ENCODE measurements at places on chromosomes 2 and 18.

DNA sequence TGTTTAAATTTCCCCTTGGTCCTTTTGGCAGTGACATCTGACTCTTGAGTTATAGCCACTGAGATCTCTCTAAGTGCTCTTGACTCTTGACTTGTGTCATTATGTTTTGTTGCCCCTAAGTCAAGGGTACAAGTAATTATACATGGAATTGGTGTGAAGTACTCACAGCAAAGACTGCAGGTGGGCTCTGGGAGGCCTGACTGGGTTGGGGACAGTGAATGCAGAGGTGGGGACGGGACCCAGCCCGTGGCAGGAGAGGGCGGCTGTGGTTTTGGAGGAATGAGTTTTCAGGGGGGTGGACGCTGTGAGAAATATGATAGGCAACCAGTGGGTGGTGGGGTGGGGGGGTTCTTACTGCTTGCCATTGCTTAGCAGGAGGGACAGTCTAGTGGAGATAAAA is 97.8 kb downstream of the NCK2 start:
- no peak for DNase-seq

GRCh38 chr2:241514986-241515737 is 6.8 kb upstream of the STK25 start:
- DNase-seq: no peak

DNA sequence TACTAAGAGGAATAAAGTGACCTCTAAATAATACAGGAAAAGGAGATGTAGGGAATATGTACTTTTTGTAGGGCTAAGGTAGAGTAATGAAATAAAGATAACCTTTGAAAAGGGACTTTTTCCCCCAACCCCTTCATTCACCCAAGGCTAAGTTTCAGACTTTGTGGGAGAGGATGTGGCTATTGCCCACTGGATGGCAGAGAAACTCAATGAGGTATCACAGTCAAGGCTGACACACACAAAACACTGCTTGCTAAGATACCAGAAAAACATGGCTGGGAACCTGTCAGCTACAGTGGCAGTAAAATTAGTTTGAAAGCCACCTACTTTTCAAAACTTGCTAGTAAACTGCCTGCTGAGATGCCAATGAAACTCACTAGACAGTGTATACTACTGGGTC is 158.8 kb upstream of the WDSUB1 start:
- no peak for DNase-seq

DNA sequence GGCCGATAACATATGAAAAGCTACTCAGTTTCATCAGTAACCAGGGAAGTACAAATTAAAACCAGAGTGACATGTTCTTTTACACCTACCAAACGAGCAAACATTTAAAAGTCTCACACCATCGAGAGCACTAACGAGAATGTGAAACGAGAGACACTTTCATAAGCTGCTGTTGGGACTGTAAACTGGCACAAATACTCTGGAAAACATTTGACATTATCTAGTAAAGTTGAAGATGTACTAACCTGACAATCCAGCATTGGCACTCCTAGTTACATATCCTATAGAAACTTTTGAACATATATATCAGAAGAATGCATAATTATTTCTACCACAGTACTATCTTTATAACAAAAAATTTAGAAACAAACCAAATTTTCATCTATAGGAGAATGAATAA is 28.1 kb downstream of the NBAS start:
- no peak for DNase-seq

- no peak for DNase-seq
These were observed 26.3 kb upstream of the YWHAQ start for GRCh38 chr2:9657083-9657482.

GRCh38 chr2:10904455-10904854 is 7.3 kb upstream of the KCNF1 start:
- DNase-seq: no peak

- no peak for DNase-seq
These were observed 2.7 kb upstream of the ACTR3 start for GRCh38 chr2:113887009-113887792.

GRCh38 chr2:2926858-2927175 is 450.8 kb downstream of the EIPR1 start:
- DNase-seq: no peak

GRCh38 chr2:217096474-217097225 is 236.8 kb upstream of the TNP1 start:
- DNase-seq: no peak

DNA sequence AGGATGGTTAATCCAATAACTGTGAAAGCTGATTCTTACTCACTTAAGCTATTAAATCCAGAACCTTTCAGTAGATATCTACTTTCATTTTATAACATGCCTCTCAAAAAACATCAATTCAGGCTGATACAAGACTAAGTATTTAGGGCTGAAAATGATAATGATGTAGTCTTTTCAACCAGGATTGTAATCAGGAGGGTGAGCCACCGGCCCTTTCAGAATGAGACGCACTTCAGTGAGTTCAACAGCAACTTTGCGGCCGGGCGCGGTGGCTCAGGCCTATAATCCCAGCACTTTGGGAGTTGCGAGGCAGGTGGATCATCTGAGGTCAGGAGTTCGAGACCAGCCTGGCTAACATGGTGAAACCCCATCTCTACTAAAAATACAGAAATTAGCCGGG is 30.4 kb downstream of the RBMS1 start:
- DNase-seq: no peak

DNA sequence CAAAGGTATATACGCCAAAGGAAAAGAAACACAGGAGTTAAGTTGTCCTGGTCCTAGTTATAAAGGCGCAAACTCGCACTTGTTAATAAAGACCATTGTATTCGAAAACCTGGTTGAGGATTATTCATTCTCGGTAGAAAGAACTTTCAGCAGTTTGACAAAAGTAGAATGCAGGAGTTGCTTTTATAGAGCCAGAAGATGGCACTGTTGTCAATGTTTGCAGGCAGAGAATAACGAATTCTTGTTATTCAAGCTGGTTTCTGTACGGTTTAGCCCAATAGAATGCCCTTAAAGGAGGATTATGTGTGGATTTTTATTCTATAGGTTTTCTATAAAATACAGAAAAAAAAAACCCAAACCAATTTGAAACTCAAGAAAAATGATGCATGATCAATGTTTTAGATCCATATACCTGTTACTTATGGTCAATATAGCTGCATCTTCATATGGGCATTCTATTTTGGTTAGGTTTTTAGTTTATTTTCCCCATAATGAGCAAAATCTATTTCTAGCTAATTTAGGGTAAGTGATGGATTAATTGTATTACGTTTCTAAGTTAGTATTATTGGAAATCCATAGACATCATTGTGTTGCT is 510.3 kb downstream of the PLCL1 start:
- no peak for DNase-seq

DNA sequence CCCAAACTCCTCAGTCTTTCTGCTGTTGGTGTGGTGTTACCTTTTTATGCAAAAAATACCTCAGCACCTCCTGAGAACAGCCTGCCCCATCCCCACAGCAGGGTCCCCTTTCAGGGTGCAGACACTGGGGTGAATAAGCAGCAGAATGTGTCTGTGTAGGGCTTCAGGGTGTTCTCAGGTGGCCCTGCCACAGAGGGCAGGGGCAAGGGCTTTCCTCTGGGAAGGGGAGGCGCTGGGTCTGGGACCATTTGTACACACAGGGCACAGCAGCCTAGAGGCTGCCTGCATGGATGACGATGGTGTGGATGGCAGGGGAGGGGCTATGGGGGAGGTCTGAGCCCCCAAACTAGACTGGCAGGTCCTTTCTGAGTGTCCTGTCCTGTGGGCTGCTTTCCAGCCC is 2.6 kb downstream of the HAAO start:
- no peak for DNase-seq

DNA sequence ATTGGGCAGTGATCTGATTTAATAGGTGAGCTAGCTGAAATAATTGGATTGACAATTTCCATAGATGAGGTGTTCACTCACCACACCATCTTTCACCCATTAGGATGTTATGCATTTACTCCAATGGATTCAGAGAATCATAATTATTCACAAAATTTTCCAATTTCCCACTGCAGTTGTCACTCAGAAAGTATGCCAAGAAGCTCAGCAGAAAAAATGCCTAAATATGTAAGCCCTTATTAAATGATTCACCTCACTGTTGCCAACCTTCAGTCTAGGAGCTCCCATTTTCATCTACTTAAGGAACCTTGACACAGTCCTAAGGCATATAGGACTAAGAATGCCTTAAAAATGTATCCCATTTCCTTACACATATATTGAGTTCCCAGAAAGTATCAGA is 94.3 kb downstream of the MBD2 start:
- DNase-seq: no peak

GRCh38 chr2:166373951-166374350 is 1.8 kb downstream of the SCN9A start:
- no peak for DNase-seq

DNA sequence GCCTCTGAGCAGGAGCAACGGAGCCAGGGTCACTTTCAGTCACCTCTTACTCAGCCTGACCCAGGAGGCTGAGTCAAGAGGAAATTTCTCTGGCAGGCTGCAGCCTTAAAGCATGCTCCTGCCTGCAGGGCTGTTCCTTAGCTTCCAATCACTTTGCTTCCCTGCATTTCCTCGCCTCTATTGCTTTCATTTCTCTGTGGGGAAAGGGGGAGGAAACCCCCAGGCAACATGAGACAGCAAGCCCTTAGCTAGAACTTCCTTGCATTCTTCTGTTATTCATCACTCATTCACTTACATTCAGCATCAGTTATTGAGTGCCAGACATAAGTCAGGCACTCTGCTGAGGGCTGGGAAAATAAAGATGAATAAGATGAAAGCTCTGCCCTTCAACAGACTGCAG is 13.0 kb downstream of the XDH start:
- DNase-seq: no peak

DNA sequence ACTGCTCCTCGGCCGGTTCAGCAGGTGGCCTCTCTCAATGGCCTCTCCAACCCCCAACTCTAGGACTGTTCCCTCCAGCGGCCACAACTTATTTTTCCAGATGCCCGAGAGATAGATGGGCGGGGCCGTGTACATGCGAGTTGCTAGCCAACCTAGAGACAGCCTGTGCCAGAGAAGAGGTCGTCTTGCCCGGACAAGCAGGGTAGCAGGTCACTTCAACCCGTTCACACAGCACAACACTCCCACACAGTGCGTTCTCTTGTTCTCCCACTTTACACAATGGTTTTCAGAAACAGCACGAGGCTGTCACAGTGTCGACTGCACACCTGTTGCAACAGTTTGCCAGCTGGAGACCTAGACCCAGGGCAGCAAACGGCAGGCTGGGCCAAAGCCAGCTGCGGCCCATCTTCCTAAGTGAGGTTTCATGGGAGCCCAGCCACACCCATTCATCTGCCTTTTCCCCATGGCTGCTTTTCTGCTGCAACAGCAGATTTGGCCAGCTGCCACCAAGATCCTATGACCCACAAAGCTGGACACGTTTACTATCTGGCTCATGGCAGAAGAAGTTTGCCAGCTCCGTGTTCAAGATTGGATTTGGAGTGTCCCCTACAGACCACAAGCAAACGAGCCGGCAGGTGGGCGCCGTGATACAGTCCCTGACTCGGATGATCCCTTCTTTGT is 7.3 kb upstream of the PRLH start:
- peak; percentile 15 for DNase-seq

DNA sequence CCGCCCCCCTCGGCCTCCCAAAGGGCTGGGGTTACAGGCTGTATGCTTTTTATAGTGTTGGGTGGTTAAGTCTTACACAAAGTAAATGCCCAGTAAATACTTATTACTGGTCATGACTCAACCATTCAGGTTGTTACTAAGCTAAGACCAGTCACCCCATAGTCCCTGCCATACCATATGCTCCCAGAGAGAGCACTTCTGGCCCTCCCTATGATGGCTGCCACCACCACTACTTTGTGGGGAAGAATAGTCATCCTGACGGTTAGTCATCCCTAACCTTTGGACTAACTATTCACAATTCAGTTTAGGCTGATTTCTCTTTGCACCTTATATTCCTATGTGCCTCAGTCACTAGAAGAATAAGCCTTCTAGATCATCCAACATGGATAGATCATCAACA is 42.0 kb upstream of the MSH2 start:
- no peak for DNase-seq

DNA sequence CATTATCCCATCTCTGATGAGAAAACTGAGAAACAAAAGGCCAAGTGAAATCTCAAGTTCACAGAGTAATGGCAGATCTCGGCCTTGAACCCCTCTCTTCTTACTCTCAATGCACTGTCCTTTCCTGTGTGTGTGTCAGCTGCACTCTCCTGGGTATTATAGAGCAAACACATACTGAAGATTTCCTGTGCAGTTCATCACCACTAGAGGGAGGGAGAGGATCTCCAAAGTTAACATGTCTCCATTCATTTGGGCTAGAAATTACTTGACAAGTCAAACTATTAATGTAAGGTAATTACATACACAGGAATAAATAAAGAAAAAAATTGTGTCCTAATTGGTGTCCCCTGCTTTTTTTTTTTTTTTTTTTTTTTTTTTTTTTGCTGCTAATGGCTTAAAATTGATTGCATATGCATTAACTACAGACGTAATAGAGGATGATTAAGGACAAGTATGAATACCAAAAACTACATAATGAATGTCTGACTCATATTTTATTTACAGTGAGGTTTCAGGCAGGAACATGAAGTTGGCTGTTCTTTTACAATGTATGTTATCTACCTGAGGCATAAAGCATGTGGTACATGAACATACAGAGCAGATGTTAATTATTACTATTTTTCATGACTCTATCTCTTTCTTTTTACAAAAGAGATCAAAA is 269.2 kb downstream of the NYAP2 start:
- DNase-seq: no peak

DNA sequence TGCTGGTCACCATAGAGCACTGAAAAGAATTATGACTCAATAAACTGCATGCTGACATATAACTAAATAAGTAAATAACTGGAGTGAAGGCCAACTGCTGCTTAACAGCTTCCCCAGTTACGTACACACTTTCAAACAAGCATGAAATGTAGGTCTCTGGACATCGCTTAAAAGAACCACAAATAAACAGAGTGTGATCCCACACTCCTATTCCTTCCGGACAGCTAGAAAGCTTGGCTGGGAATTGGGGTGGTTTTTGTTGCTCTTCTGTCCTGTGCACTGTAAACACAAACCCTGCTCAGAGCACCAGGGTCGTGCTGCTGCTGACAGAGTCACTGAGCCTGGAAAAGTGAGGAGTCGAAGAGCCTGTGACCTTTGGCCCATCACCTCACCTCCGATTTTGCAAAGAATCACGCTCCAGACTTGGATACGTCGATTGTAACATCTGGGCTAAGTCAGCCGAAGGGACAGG is 162.7 kb upstream of the NT5C1B start:
- DNase-seq: no peak

DNA sequence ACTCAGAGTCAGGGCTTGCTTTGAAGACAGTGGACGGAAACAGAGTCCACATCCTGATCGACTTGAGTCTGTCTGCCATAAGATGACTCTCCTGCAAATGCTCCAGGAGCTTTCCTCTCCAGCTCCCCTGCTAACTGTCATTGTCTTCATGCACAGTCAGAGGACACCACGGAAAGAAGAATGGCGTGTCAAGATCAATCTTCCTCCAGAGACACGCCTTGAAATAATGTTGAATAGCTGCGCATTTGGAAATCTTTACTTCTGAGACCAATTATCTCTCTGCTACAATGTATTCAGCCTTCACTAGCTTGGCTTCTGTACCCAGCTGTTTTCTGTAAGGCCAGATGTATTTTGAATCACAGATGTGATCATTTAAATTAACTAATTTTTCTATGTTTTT is 457.2 kb downstream of the CDH2 start:
- no peak for DNase-seq

- no peak for DNase-seq
These were observed 54.3 kb downstream of the DGKD start for GRCh38 chr2:233408366-233409285.

Measured in hypothalamus (tissue), 51 donors.